ENCODE measurements at places on chromosomes 4 and X.

- DNase-seq, result no peak
These were observed 14.2 kb upstream of the ANKRD17 start for GRCh38 chr4:73272816-73273215.

DNA sequence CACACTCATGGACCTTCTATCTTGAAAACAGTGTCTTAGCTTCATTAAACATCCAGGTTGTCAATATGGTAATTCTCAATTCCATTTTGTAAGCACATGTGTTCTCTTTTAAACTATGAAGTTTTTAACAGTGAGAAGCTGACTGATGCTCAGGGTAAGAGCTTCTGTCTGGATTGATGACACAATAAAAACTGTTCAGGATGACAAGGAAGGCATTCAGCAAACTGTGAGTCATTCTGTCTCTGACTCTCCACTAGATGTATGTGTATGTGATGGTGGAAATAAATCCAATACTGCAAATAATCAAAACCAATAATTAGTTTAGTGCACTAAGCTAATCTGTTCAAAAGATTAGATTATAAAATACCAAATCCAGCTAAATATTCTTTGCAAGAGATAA, 115.3 kb upstream of the ARX start:
- DNase-seq, result no peak

GRCh38 chr4:44583393-44583792, 68.0 kb downstream of the YIPF7 start:
- DNase-seq, result peak; percentile 59

- no peak for DNase-seq
These were observed 10.8 kb upstream of the HHIP start for GRCh38 chr4:144634978-144635747.

GRCh38 chr4:13483136-13483767, 888 bp downstream of the RAB28 start:
- DNase-seq, result no peak

DNA sequence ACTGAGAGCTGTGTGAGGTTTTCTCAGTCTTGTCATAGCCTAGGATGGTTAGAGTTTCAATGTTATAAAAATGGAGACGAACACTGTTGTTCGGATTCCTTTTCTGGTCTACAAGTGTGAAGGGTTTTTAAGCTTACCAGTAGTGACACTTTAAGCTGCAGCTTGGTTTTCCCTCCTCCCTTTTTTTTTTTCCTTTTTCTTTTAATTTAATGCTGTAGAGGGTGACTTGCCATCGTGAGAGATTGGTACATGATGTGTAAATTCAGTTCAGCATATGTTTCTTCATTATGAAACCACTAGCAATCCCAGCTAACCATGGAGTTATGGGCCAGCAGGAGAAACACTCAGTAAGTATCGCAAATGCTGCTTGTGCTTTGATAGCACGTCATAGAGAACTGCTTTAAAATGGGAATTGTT, 165.0 kb downstream of the RAPGEF2 start:
- no peak for DNase-seq

DNA sequence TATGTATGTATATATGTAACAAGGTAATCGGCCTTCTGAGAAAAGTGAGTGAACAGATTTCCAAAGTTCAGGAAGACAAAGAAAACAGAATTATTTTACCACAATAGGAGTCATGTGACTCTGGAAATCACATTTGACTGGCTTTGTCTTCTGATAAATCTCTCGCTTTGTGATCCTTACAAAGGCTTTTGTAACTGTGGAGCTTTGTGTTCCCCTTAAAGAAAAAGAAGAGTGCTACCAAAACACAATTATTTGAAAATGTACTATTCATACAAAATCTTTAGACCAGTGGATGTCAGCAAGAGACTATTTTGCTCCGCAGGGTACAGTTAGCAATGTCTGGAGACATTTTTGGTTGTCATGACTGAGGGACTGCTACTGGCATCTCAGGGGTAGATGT, 238.8 kb downstream of the LDB2 start:
- no peak for DNase-seq

GRCh38 chrX:109848461-109849050, 115.5 kb upstream of the ACSL4 start:
- peak; percentile 72 for DNase-seq

DNA sequence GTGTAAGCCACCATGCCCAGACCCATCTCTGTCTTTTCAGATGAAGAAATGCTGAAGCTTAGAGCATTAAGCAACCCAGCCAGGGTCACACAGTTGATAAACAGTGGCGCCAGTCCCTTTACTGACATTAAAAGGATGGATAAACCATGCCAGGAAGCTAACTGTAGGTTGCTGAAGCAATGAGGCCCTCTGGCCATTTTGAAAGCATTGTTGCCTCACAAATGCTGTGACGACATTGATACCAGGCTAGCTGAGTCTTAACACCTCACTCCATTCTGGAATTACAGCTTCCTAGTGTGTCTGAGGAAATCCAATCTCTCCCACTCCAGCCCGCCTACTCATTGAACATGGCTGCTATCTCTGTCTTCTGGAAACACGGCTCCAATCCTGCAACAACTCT, 89.7 kb downstream of the LNX1 start:
- no peak for DNase-seq

DNA sequence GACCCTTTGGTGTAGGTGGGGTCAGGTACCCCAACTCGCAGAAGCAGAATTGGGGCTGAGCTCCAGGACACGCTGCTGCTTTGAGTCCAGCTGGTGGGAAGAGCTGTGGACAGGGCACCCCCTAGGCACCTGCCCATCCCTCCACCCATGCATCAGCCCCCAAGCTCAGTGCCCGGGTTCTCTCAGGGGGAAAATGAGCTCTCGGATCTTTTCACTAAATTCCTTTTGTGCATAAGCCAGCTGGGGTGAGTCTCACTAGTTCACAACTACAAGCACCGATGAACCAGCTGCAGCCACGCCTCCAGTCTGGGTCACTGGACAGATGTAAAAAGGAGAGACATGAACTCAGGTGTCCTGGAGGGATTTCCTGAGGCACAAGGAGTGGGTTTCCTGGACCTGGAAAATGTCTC, 286.8 kb downstream of the CRLF2 start:
- DNase-seq, result no peak

DNA sequence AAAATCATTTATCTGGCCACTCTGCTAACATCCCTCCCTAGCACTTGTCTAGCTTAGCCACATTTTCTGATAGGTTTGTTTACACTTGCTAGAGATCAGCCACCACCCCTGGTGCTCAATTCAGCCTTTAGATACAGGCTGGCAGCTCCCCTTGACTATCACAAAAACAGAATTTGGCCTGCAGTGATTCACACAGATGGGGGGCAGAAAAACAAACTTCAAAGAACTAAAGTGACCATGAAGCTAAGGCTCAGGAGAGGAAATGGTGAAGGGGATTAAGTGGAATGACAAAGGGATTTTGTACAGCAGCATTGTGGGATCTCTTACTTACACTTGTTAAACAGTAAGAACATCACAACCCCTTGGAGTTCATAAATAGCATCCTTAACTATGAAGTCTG, 1718.0 kb upstream of the PCDH7 start:
- peak; percentile 55 for DNase-seq

GRCh38 chr4:15598644-15599043, 56.5 kb downstream of the FBXL5 start:
- no peak for DNase-seq

DNA sequence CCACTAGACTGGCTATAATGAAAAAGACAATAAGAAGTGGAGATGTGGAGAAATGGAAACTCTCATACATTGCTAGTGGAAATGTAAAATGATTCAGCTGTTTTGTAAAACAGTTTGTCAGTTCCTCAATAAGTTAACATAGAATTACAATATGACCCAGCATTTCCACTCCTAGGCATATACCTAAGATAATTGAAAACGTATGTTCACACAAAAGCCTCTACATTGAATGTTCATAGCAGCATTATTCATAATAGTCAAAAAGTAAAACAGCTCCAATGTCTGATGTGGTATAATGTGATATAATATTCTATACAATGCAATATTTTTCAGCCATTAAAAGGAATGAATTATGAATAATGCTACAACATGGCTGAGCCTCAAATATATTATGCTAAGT, 10.2 kb downstream of the EDA start:
- DNase-seq, result no peak

- no peak for DNase-seq
These were observed 58.6 kb upstream of the GK2 start for GRCh38 chr4:79466621-79467020.

- no peak for DNase-seq
These were observed 194.4 kb upstream of the LDB2 start for GRCh38 chr4:17092736-17093437.

DNA sequence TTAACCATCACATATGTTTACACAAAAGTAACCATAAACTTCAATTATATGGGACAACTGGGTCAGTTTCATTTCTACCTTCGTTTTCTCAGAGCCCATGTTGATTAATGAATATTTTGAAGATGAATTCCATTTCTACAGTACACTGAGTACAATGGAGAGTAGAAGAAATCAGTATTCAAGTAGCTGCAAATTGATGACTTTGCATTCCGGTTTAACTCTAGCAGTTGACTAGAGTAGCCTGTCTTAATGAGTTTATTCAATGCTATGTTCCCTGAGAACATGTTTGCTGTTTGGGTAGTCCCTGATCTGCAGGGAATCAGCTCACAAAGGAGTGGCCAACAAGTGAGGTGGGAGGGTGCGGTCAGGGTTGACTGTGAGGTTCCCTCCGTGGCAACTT, 168.3 kb downstream of the TRIML1 start:
- DNase-seq, result no peak

DNA sequence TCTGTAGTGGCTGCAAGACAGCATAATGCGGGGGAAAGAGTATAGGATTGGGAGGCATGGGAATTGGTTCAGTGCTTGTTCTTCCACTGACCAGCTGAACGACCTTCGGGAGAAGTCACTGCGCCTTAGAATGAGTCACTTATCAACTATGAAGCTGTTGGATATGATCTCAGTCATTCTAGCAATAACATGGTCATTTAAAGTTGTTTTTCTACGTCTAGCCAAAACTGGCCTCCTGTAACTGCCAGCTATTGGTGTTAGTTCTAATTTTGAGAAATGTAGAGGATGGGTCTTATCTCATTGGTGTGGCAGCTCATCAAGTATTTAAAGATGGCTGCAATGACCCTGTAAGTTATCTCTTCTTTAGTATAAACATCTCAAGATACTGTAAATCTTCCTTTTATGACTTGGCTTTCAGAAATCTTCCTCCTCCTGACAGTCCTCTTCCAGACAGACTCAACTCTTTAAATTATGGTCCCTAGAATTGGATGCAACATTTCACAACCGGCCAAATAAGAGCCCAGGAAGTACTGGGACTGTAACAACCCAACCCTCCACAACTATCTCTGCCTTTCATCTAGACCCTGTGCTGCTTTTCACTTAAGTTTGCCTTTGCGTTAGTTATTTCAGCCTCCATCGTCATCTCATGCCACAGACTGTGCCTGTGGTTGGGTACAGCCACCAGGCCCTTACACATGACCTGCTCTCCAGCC, 243.3 kb downstream of the CBR4 start:
- no peak for DNase-seq

DNA sequence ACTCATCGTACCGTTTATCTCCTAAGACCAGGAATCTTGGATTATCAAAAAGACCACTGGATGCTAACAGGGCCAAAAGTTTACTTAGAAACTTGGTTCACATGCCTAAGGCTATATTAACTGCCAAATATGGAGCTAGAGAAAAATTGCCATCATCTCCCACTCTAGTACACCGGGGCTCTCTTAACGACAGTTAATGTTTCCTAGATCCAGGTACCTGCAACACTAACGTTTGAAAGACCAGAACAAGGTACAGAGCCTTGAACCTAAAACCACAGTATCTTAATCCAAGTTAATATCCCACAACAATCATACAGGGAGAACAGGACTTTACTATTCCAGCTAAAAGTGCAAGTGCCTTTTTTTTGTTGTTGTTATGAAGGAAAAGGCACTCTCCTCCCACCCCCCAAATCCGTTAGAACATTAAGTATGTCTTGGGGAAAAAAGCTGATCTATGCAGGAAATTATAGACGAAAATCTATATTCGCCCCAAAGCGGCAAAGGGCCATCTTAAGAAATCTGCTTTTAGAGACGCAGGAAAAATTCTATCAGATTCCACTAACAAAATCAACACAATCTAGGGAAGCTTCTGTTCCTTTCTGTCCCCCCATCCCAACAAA, 1.3 kb downstream of the G3BP2 start:
- DNase-seq, result no peak

- DNase-seq, result no peak
These were observed 248.1 kb upstream of the PPARGC1A start for GRCh38 chr4:24137671-24138601.

GRCh38 chrX:142994988-142995387, 30.7 kb upstream of the SPANXN4 start:
- no peak for DNase-seq

GRCh38 chr4:158458271-158458895, 63.3 kb upstream of the RXFP1 start:
- no peak for DNase-seq

- DNase-seq, result no peak
These were observed 326.3 kb upstream of the ZCCHC13 start for GRCh38 chrX:73977542-73978169.

DNA sequence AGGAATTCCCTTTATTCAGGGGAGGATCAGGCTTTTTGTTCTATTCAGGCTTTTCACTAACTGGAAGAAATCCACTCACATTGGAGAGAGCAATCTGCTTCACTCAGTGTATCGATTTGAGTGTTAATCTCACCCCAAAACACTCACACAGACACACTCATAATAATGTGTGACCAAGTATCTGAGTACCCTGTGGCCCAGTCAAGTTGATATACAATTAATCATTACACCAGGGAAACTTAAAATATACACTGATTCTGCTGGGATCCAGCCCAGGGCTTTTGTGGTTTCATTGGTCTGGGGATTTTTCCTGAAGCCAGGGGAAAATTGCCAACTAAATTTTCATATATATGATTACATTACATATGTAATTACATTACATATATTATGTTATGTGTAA, 44.0 kb upstream of the GATB start:
- no peak for DNase-seq

DNA sequence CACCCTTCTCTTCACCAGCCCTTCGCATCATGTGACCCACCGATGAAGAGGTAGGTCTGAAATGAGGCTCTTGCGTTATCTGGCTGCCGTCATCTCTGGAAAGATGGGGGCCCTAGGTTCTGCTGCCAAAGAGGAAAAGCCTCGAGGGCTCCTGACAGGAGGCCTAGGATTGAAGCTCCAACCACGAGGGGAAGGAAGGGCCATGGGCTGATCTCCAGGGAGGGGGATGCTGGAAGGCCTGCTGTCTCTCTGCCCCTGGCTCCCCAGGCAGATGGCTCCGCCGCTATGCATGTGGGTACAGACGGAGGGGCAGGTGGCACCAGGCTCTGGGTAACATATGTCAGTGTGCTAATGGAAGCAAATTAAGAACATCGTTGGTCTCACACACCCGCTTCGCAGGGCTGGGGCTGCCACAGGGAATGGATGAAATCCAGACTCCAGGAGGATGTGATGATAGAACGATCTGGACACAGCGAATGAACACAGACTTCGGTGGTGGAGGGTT, 44.9 kb downstream of the AFAP1 start:
- peak; percentile 53 for DNase-seq

GRCh38 chr4:55758066-55758465, 61.5 kb upstream of the EXOC1L start:
- DNase-seq, result no peak

DNA sequence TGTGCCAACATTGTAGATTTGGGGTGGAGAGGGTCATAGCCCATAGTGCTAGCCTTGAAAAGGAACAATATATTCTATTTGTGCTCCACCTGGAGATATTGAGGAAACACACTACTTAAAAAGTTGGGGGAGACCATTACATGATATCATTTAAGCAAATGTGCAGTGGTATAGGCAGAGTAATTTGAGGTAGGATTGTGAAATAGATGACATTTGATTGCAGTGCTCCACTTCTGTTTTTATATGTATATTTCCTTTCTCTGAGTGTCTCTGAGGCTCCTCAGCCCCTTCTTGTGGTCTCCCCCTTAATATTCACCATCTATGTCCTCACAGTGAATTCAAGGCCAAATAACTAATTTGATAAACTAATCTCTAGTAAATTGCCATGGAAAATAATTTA, 85.6 kb upstream of the NMU start:
- no peak for DNase-seq
